ENCODE measurements at places on chromosomes 6 and 20.

- no peak for DNase-seq
Measured at GRCh38 chr20:3935956-3936340, 46.8 kb downstream of the PANK2 start.

DNA sequence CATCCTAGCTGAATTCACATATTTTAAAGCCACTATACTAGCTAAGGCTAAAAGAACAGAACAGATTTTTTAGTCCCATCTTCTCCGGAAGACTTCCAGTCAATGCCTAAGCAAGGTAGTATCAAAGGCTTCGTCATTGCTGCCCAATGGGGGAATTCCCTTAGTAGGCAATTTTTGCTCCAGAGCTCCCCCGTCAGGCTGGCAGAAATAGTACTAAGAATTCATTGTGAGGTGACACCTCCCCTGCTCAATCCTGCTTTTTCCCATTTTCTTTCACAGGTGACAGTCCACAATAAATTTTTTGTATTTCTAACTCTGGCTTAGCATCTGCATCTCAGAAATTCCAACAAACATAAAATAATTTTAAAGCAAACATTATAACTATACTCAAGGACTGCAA, 52.8 kb upstream of the SRSF6 start:
- no peak for DNase-seq

GRCh38 chr6:39102071-39102820, 12.7 kb downstream of the SAYSD1 start:
- DNase-seq = no peak

- DNase-seq = no peak
Measured at GRCh38 chr6:155765275-155766194, 309.9 kb upstream of the NOX3 start.

DNA sequence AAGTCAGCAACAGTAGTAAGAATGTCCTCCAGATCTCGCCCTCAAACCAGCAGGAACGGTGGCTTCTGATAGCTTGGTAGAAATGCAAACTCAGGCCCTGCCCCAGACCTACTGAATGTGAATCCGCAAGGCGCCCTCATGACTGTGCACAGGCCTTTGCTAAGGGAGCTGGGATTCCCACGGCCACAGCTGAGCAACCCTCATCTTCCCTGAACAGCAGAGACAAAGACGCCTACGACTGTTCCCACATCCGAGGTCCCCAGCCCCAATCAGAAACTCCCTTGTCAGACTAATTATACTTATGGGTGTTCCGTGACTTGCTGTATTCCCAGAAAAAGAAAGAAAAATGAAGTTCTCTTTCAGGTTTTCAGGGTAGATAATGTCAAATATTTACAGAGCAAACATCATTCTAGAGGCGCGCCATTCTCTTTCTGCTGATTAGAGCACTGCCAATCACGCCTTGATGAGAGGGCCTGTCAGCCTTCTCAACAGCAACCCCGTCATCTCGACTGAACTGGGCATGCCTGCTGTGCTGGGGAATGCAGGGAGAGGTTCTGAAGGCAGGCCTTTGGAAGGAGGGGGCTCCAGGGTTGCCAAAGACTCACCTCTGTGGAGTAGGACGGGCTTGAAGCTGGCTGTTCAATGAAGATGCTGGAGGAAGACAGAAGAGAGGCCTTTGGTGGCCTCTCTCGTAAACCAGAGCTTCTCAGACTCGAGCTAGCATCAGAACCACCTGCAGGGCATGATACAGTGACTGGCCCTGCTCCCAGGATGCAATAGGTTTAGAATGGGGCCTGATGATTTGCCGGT, 79.9 kb downstream of the ZNF217 start:
- no peak for DNase-seq

DNA sequence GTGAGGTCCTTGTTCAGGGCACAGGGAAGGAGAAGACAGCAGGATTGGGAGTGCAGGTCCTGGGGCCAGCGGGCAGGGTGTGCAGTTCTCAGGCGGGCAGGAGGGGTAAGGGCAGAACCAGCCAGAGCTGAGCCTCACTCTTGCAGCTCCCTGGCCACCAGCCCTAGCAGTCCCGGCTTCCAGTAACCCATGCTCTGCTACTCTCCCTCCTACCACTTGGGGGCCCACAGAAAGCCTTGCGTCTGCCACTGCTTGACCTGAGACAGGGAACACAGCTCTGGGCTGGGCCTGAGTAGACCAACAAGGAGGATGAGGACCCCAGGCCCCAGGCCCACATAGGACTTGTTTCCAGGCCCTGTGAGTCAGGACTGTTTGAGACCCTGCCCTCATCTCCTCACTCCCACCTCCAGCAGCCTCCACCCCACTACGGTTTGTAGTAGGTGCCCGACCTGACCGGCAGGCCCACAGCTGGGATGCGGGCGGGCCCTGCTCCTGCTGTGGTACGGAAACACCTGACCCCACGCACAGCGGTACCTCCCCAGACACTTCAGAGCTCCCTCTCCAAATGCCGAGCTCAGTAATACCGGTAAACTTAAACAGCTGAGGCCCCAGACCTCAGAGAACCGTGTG, 39.2 kb downstream of the KCNK5 start:
- DNase-seq = peak; percentile 69

GRCh38 chr6:143362192-143362558, 88.3 kb downstream of the ADAT2 start:
- DNase-seq = no peak

DNA sequence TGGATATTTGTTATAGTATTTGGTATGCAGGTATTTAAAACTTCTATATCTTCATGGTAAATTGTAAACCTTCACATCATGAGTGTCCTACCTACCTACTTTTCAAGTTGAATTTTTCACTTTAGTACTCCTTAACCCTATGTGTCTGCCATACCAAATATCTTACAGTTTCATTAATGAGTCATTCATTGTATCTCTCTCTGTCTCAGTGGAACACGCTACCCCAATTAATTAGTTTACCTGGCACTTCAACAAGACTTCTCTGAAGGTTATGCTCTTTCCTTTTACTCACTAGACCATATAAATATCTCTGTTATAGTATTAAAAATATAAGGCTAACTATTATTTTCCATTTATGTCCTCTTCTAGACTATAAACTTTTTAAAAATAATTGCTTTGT, 123.9 kb upstream of the GJE1 start:
- DNase-seq = no peak

GRCh38 chr20:53750827-53751619, 157.4 kb upstream of the ZNF217 start:
- DNase-seq = peak; percentile 70

GRCh38 chr6:163667372-163668060, 253.0 kb downstream of the QKI start:
- DNase-seq = no peak

DNA sequence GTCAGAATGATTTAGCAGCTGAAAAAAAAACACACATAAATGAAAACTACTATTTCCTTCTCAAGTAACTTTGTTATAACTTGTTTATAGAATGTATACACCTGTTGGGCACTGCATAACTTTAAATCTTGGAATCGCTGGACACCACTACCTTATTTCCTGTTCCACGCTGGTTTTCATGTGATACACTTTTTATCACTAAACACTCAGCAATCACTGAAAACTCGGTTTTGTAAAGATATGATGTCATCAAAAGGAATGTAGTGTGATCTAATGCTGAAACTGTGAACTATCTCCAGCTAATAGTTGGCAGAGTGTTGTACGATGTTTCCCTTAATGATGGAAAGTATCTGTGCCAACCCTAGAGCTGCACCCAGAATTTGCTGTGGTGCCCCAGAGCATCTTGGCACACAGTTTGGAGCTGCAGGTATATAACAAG, 127.9 kb downstream of the BACH2 start:
- no peak for DNase-seq

DNA sequence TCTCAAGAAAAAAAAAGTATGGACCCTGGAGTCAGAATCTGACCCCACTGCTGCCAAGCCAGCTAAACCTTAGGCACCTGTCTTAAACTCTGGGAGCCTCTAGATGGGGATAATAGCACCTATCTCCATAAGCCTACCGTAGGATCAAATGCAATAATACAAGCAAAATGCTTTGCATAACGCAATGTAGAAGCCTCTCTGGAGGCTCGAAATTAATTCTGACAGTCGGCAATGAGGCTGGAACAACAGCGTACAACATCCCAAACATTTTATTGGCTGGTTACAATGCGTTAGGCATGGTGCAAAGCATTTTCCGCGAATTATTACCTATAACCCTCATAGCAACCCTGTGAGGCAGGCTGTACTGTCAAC, 521 bp downstream of the CDK5RAP1 start:
- peak; percentile 53 for DNase-seq

- DNase-seq = peak; percentile 64
Measured at GRCh38 chr6:161618831-161619454, 345.1 kb upstream of the AGPAT4 start.

DNA sequence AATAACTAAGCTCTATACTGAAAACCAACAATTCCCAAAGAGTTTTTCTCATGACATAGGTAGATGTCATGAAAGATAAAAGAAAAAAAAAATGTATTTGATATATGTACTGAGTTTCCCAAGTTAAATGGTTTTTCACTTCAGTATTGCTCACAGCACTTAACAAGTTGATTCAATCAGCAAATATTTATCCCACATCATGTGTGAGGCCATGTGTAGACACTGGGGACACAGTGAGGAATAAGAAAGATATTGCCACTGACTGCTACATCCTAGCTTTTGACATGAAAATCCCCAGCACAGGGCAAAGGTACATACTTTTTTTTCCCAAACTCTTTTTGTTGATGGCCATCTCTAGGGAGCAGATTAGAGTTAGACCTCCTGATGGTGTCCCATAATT, 25.3 kb downstream of the SPTLC3 start:
- DNase-seq = no peak

- DNase-seq = peak; percentile 78
Measured at GRCh38 chr20:52959125-52959524, 13.0 kb upstream of the TSHZ2 start.

GRCh38 chr6:33237741-33238140, 29.4 kb downstream of the RING1 start:
- DNase-seq = no peak
